ENCODE measurements at places on chromosomes 7 and 10.
A peak's percentile ranks its signal among the peaks of the same experiment; 100 is the strongest.

GRCh38 chr10:70328967-70329366 is 45.2 kb upstream of the NPFFR1 start:
- DNase-seq, result no peak

DNA sequence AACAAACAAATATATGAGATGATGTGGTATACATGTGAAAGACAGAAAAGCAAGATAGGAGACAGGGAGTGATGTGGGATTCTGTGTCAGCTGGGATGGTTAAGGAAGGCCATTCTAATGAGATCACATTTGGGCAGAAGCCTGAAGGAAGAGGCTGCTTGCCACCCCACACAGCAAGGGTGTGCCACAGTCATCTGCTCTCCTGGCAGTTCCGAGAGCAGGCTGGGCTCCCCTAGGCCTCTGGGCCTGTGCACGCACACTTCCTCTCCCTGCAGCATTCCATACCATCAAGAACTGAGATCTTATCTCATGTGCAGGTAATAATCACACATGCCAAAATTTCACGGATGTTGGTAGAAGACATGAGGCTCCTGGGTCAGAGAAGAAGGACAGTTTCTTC is 43.1 kb downstream of the SYPL1 start:
- peak; percentile 46 for DNase-seq

GRCh38 chr7:149237502-149237901 is 1.9 kb upstream of the ZNF212 start:
- DNase-seq, result no peak

- no peak for DNase-seq
Observed at GRCh38 chr10:127308031-127308430, 111.6 kb upstream of the INSYN2A start.

DNA sequence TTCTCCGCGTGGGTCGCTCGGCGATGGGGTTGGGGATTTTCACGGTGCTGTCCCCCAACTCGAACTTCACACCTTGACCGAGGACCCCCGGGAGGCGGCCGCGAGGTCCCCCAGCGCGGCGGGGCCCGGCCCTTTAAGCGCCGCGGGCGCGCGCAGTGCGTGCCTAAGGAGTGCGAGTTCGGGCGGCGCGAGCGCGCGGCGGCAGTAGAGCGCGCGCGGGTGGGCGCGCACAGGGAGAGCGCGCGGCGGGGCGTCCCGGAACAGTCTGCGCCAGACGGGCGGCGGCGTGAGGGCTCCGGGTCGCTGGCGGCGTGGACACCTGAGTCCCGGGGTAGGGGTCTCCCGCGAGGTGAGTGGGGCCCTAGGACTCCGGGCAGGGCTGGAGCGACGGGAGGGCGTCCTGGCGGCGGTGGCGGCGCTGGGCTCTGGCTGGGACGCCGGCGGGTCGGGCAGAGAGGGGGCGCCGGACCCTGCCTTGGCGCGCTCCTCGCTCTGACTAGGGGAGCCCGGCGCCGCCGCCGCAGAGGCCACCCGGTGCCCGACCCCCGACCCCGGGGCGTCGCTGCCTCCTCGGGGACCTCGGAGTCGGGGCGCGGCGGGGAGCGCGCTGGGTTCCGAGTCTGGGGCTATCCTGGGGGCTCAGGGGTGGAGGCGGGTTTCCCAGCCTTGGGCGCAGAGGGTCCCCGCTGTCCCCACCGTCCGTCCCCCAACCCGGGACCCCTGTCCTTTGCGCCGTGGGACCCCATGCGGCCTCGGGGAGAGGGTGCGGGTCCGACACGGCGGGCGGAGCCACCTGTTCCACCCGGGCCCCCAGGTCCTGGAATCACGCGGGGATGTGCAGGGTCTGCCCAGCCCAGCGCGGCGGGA is at the start of gene PROSER2:
PROSER2 (plus strand) TSS at position 235 of the 867 bp plus-strand sequence. CDS start 28,722 bp downstream, outside the sequence.
- peak; percentile 74 for DNase-seq

- DNase-seq, result no peak
Observed at GRCh38 chr10:14349081-14349480, 18.4 kb upstream of the FRMD4A start.

GRCh38 chr10:75461672-75462649 is 30.5 kb downstream of the LRMDA start:
- DNase-seq, result no peak

- no peak for DNase-seq
Observed at GRCh38 chr7:92827464-92828120, 8.8 kb downstream of the CDK6 start.

- peak; percentile 71 for DNase-seq
Observed at GRCh38 chr7:471866-472639, 47.6 kb downstream of the PDGFA start.

DNA sequence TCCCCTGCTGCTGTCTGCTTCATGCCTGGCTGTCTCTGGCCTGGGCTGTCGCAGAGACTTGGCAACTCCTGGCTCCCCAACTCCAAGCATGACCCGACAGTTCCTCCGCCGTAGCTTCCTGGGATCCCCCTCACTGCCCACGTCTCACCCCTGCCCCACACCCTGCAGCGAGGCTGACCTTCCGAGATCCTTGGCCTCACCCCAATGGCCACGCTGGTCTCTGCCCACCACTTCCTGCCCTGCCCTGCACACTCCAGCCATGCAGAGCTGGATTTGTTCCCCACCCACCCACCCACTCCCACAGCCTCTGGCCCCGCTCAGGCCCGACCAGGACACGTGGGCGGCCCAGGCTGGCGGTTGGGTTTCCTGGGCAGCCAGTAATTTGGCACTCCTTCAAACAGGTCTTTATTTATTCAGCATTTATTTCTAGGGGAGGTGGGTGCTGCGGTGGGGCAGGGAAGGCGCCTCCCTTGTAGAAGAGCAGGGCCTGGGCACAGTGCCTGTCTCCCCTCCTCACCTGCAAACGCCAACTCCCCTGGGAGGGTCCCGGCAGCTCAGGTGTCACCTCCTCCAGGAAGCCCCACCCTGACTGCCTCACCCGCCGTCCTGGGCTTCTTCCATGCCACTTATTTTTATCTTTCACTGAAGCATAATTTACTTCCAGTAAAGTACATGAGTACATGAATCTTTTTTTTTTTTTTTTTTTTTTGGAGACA is 25.5 kb downstream of the GTF2IRD1 start:
- peak; percentile 85 for DNase-seq

- DNase-seq, result no peak
Observed at GRCh38 chr7:71325151-71325550, 193.2 kb downstream of the GALNT17 start.

DNA sequence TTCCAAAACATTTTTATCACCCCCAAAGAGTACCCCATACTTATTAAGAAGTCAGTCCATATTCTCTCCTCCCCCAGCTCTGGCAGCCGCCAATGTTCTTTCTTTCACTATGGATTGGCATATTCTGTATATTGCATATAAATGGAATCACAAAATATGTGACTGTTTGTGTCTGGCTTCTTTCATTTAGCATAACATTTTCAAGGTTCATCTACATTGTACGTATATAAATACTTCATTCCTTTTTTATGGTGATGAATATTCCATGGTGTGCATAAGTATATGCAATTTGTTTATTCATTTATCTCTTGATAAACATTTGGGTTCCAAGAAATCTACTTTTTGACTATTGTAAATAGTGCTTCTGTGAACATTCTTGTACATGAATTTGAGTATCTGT is 653.1 kb downstream of the XPNPEP1 start:
- no peak for DNase-seq

- DNase-seq, result no peak
Observed at GRCh38 chr10:76626386-76626785, 1011.2 kb downstream of the KCNMA1 start.

DNA sequence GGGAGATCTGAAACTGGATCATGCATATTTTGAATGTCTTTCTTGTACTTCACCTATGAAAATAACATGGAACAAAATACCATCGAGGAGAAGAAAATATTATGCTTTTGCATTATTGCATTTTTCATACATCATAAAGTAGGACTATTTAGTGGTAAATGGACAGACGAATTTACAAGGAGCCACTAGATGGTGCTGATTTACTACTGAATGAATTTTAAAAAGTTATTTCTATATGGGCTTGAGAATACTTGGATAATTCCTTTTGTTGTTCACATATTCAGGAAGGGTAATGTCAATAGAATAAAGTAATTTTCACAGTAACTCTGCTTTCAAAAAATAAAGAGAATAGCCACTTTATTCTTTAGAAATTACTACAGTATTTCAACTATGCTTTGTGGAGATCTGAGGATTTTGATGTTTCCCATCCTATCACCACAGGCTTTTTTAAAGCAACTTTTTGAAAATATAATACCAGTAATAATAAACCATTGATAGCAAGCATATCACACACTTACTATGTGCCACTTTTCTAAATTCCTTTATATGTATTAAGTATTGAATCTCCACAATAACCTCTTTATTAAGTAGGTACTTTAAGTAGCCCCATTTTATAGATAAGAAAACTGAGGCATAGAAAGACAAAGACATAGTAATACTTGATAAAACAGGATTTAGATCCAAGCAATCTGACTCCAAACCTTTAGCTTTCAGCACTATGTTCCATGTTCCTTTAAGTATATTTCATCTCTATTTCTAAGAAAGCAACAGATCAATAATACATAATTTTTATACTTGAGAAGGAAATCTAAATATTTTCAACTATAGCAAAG is 38.6 kb downstream of the NEBL start:
- peak; percentile 53 for DNase-seq

GRCh38 chr10:69005704-69006485 is 17.3 kb downstream of the KIFBP start:
- DNase-seq, result no peak

- DNase-seq, result peak; percentile 52
Observed at GRCh38 chr7:151782598-151783448, 94.1 kb downstream of the PRKAG2 start.

GRCh38 chr10:24213881-24214280 is 4.9 kb downstream of the KIAA1217 start:
- DNase-seq, result no peak

DNA sequence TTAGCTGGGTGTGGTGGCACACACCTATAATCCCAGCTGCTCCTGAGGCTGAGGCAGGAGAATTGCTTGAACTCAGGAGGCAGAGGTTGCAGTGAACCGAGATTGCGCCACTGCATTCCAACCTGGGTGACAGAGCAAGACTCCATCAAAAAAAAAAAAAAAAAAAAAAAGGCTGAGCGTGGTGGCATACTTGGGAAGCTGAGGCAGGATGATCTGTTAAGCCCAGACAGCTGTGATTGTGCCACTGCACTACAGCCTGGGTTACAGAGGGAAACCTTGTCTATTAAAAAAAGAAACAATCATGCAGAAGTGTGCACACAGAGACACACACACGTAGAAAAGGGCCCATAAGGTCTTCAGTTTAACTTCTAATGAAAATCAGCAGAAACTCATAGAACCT is 150.6 kb downstream of the TPST1 start:
- peak; percentile 46 for DNase-seq

DNA sequence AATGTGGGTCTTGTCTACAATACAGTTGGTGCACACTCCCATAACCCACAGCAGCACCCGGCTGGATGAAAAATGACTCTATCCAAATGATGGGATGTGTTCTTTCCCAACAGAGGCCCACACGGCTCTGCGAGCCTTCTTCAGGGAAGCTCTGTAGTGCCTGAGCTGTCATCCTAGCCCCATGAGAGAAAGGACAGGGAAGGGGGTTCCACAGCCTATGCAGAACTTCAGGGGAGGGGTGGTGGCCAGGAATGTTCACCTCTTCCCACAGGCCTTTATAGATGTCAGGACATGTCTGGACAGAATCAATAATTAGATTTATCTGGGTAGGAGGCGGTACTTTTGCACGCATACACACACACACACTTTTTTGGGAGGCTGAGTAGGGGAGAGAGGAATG is 109.0 kb downstream of the JCAD start:
- peak; percentile 69 for DNase-seq

GRCh38 chr10:66928776-66929175 is 2.9 kb downstream of the LRRTM3 start:
- no peak for DNase-seq

GRCh38 chr7:28893888-28894287 is 64.2 kb downstream of the TRIL start:
- DNase-seq, result no peak

GRCh38 chr10:70564901-70565351 is 37.6 kb downstream of the PRF1 start:
- DNase-seq, result no peak

GRCh38 chr10:73634421-73634820 is 6.9 kb downstream of the MYOZ1 start:
- DNase-seq, result no peak

DNA sequence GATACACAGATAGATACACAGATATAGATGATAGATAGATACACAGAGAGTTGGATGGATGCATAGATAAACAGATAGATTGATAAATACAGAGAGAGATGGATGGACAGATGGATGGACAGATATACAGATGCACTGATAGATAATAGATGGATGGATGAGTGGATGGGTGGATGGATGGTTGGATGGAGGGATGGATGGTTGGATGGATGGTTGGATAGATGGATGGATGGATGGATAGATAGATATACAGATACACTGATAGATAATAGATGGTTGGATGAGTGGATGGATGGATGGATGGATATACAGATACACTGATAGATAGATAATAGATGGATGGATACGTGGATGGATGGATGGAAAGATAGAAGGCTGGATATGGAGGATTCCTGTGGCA is 290.0 kb upstream of the SHH start:
- no peak for DNase-seq

DNA sequence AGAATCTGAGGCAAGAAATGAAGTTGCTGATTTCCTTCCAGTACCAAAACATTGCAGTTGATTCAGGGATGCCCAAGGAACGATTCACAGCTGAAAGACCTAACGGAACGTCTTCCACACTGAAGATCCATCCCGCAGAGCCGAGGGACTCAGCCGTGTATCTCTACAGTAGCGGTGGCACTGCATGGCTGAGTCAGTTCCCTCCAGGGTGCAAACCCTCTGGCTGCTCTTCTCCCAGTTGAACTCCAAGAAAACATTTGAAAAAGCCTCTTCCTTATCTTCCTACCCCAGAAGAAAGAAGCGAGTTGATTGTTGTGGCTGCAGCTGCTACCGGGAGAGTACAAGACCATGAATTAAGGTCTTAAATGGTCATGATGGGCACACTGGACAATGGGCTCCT is 147.1 kb upstream of the PRSS1 start:
- no peak for DNase-seq

GRCh38 chr7:107180378-107180777 is 11.6 kb downstream of the HBP1 start:
- peak; percentile 93 for DNase-seq

DNA sequence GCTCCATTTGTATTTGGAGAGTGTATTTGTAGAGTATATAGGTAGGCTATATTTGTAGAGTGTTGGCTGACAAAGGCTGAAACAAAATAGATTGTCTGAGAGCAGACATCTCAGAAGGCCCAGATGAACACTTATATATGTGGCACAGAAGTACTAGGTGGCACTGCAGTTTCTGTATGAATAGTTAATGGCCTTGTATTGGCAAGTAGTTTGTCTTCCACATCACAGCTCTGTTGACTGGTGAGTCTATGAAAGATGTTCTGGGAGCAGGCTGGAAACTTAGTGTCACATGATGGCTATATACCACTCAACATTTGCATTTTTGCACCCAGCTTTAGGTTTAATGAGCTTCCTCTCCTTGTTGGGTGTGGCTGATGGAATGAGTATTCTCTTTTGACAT is 51.9 kb downstream of the CCNY start:
- no peak for DNase-seq

GRCh38 chr7:22174574-22174953 is 182.4 kb downstream of the RAPGEF5 start:
- no peak for DNase-seq
